ENCODE measurements at places on chromosomes 1 and 21.

DNA sequence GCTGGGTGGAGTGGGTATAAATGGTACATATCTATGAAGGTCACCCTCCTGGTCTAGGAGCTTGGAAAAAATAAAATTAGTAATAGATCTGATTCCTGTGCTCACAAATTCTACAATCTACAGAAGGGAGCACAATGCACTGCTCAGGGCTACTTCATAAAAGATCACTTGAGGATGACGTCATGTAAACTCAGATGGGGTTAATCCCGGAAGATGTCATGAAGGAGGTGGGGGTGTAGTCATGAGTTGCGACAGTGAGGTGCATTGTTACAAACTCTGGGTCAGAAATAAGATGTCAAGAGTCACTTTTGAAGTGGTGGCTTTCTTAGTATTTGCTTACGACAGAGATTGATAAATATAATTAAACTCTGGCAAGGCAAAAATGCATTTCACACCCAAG lies 68.2 kb downstream of the LHX9 start:
- DNase-seq = no peak

GRCh38 chr1:245046769-245047168 lies 108.0 kb upstream of the KIF26B start:
- no peak for DNase-seq

DNA sequence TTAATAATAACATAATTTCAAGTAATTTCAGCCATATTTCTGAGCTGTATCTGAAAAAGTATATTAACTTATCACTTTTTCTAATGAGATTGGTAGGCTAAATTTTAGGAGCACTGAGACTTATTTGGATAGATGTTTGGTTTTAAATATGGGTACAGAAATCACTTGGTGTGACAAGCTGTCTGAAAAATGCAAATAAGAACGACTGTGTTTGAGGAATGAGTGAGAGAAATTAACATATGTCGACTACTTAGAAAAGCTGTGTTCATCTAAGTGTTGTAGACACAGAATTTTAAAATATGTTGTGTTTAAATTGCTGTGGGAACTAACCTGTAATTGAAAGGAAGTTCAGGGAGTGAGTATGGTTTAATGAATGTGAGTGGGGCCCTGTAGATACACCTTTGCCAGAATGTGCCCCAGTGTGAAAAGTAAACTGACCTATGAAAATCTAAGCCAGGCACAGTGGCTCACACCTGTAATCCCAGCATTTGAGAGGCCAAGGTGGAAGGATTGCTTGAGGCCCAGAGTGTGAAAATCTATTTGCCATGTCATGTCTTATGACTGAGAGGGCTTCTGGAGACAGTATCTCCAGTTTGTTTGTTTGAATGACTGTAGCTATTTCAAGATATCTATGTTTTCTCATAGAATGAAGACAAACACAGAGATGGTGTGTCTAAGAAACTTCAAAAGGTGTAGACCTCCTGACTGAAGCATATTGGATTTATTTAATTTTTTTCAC lies 53.8 kb upstream of the LRRC8C start:
- DNase-seq = no peak

DNA sequence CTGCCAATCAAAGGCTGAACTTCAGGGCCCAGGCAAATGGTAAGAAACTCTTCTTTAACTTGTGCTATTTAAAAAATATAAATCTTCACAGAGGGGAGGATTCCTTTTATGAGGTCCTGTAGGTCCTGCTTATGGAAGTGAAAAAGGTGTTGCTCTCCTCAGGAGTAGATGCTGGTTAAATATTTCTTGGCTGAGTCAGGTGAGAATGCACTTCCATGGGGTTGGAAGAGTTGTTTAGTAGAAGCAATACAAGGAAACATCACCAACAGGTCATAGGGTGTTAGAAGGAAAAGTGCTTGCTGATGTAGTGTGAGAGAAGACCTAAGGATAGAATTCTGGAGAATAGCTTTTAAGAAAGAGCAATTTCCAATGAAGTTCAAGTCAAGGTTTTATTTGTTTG lies 42.2 kb upstream of the ATP1A1 start:
- no peak for DNase-seq

DNA sequence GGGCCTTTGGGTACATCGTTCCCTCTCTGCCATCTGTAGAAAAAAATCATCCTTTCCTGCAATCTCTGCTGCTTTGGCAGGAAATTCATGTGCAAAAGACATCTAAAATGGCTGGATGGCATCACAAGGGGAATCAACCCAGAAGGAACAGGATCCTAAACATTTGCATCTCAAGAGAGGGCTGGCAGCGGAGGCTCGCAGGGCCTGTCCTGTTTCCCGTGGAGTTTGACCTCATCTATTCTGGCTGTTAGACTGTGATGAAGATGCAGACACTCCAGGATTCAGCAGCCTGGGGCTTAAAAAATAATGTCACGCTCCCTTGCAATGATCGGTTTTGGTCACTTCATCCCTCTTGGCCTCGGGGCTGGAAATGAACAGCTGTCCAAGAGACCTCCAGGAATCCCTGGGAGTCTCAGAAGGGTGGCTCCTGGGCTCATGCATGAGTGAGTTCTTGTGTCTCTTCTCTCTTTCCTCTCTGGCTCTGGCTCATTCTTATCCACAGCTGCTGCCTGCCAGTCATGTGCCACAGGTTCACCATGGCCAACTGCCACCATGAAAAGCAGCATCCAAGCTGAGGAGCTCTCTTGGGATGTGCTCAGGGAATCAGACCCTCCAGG lies 16.1 kb upstream of the PCP4 start:
- DNase-seq = no peak

- DNase-seq = no peak
These were observed 71.3 kb downstream of the CRB1 start for GRCh38 chr1:197339106-197340060.

GRCh38 chr1:24860841-24861240 lies 69.2 kb downstream of the RUNX3 start:
- no peak for DNase-seq

- no peak for DNase-seq
These were observed 46.1 kb upstream of the KAZN start for GRCh38 chr1:14552246-14552965.

- no peak for DNase-seq
These were observed 271.7 kb downstream of the DUSP10 start for GRCh38 chr1:221470000-221470698.

GRCh38 chr1:35706846-35707600 lies 11.7 kb downstream of the C1orf216 start:
- peak; percentile 41 for DNase-seq

- DNase-seq = no peak
These were observed 11.3 kb upstream of the SYT6 start for GRCh38 chr1:114164840-114165543.

DNA sequence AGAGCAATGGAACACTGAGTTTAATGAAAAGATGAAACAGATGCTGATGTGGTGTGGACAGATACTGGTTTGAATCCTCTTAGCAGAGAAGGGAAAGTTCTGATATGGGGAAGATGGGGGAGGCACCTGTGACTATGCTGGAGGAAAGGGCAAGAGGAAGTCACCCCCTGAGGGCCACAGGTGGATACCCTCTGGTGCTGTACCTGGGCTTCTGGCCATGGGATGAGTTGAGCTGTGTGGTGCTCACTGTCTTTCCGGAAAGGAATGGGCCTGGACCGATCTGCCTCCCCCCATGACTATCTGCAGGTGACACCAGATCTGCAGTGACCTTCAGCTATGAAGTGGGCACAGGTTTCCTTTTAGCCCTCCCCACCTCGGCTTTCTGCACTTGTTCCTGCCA lies 52.4 kb downstream of the IER5 start:
- no peak for DNase-seq

DNA sequence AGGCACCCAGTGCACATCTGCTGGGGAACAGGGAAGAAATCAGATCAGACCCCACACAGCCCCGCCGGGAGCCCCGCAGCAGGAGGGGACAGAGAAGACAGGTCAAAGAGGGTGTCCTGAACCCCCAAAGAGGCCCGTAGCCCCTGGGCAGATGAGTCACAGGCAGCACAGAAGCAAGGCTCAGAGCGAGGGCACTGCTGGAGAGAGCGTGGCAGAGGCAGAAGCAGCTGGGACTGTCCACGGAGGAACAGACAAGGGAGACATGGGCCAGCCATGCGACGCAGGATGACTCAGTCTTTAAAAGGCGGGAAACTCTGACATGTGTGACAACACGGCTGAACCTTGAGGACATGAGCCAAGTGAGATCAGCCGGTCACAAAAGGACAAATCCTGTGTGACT lies 14.5 kb upstream of the PRDM16 start:
- DNase-seq = no peak

DNA sequence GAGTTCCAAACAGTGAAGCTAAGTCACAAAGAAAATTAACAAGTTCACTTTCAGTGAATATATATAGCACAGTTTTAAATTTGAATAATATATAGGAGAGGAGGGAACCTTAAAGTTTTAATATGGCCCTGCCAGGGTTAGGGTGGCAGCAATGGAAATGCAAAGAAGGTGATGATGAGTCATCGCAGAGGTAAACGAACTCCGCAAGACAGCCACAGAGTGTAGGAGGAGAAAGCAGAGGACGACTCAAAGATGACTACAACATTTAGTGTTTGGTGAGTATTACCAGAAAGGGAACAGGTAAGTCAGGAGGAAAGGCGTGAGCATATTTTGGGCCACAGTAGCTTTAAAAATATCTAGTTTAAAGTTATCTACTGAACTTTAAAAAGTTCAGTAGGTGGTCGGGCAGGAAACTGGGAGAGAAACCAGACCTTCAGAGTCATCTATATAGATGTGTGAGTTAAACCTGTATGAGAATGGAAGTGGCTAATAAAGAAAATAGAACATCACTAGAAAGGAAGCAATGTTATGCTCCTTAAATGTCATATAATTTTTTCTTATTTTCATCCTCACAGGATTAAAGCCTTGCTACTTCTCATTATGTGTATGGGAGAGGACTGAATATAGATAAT lies 75.7 kb downstream of the UCHL5 start:
- no peak for DNase-seq

DNA sequence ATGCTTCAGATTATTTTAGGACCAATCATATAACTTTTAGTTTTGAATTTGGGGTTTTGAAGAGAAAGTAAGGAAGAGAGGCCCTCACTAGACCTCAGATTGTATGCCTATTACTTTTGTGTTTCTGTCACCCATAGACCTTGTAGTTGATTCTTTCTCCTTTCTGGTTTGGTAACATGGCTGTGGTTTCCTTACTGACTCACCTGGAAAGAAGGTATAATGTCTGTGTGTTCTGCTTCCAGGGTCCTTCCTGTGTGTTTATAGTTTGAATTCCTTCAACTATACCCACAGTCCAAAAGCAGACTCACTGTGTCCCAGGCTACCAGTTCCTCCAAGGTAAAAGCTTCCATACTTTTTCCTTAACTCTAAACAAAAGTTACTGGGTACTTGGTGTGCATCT lies 8.1 kb downstream of the SLC44A3 start:
- no peak for DNase-seq

DNA sequence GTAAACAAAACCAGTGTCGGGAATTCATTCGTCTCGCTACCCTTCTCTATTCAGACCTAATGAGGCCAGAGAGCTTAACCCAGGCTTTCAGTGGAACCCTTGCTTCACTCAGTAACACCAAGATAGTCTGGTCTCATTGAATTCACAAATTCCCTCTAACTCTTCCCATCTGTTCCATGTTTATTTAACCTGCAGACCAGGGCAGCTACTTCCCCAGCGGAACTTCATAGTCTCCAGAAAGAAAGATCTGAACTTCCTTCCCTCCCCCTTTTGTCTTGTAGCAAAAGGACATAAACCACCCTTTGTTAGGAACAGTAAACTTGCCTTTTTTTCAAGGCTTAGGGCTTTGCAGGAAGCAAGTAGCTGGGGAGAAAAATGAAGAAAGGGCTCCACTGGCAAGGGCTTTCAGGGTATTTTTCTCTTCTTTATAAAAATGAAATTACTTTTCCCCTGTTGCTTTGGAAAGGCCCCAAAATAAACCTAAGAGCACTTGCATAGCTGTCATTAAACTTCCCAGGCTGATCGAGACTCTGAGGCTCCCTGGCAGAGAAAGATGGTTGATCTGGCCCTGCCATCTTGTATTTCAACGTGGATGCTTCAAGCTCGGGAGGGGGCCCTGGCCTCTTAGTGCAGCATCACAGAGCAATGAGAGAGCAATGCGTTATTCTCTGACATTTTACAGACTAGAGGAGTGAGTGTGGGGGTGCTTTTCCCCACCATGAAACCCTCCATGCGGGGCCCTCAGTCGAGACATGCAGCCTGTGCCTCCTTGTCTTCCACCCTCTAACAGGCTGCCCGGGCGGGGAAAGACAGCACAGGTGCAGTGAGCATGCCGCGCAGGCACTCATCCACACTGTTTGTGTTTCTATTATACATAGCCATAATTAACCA lies 30.0 kb downstream of the MIS18A start:
- DNase-seq = no peak

DNA sequence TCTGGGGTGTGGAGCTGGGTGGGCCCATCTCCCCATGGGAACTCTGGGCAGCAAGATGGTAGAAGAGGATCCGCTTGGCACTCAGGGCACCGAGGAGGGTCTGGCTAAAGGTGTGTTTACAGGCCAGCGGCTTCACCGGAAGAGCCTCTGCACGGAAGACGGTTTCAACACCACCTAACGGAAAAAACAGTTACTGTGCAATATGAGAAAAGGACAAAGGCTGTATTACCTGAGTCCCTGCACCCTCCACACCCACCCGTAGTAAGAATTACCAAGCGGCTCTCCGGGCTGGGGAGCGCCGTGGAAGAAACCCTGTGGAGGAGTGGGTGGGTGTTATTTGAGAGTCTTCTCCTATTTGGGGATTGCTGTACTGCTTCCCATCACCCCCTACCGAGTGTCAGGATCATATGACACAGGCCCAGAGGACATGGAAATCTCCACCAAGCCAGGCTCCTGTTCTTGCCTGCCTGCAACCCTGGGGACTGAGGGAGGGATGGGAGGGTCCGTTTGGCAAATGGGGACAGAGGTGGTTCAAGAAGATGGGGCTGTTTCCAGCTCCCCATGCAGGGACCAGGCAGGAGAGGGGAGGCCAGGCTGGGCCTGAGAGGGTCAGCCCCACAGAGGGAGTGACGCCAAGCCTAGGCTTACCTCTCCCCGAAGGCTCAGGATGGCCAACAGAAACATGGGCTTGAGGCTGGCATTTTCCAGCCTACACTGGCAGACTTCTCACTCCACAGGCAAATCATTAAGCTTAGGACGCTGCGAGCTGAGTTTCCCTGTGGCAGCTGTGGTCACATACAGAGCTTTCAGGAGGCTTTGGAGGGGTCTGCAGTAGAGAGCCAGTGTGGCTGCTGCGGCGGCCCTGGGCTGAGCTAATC lies 203.5 kb upstream of the TMEM51 start:
- DNase-seq = no peak

- no peak for DNase-seq
These were observed 139.7 kb upstream of the BEND5 start for GRCh38 chr1:48916130-48917069.

Data from CD4-positive, alpha-beta T cell treated with Interleukin-21 for 1 hour (primary cell).